ENCODE measurements at places on chromosomes 13 and 19.

DNA sequence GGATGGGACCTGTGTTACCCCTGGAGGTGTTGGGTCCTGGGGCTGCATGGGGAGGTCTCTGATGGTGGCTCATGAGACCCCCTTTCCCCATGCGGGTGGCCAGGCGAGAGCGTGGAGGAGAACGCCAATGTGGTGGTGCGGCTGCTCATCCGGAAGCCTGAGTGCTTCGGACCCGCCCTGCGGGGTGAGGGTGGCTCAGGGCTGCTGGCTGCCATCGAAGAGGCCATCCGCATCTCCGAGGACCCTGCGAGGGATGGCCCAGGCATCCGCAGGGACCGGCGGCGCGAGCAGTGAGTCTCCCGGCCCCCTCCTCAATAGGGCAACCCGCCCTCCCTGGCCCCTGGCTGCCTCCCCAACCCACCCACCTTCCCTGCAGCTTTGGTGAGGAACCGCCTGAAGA lies 66.0 kb downstream of the RYR1 start:
- no peak for DNase-seq

DNA sequence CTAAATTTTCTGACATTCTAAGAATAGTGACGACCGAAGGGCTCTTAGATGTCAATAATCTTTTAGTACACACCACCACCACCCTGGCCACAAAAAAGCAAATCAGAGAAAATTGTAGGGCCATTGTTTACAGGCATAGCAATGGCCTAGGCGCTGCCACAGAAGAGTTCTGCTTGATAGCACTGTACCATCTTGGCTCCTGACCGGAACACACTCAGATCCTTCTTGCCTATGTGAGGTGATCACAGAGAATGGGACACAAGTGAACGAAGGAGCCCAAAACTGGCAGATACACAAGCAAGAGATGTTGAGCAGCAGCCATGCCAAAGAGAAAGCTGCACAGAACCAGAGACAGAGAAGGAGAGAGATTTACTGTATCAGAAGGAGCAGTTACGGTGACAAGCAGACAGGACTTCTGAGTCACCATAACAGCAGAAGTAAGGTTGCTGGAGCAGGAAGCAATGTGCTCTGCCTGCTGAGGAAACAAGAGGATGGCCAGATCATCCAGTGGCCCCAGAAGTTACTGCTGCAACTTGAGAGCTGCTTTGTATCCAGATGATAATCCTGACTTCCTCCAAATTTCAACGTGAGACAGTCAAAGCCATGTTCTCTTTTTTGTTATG lies 105.2 kb downstream of the SLITRK6 start:
- peak; percentile 6 for DNase-seq

DNA sequence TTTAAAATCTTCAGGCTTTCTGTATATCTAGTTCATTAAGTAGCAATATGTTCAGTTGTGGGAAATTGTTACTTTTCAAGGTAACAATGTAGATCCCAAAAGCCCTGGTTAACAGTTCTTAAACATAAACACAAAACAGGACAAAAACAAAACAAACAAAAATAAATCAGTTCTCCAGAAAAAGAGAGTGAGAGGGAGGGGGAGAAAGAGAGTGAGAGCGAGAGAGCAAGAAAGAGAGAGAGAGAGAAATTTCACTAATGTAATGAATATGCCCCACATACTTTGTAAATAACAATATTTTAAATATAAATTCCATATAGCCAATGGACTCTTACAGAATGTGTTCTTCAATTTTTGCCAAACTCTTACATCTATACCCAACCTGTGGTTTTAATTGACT lies 275.5 kb downstream of the GPC6 start:
- no peak for DNase-seq

GRCh38 chr19:41726493-41726892 lies 18.1 kb downstream of the CEACAM5 start:
- no peak for DNase-seq

- no peak for DNase-seq
These were observed 9.5 kb downstream of the SMAD9 start for GRCh38 chr13:36910545-36910944.

DNA sequence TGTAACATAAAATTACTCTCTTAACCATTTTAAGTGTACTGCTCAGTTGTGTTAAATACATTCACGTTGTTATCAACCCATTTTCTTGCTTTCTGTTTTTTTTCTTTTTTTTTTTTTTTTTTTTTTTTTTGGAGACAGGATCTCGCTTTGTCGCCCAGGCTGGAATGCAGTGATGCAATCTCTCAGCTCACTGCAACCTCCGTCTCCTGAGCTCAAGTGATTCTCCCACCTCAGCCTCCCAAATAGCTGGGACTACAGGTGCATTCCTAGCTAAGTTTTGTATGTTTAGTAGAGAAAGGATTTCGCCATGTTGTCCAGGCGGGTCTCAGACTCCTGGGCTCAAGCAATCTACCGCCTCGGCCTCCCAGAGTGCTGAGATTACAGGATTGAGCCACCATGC lies 42.5 kb upstream of the C13orf42 start:
- no peak for DNase-seq

DNA sequence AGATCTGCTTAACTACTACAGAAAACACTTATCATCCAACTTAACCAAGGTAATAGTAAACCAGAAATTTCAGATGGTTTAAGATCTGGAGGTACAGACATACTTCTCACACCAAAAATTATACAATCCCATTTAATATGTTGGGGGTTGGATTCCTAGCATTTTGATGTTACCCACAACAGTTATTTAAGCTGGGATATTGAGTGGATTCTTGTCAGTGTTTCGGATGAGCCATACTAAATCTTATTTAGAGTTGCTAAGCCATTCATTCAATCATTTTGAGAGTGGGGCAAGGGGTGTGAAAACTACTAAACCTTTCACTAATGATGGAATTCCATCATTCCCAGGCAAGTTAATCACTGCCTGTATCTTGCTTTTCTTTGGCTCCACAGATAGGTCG lies 40.6 kb downstream of the KATNAL1 start:
- DNase-seq = no peak

- DNase-seq = no peak
These were observed 20.0 kb downstream of the ZNF787 start for GRCh38 chr19:56101095-56101494.

GRCh38 chr19:40596608-40597328 lies 4.4 kb upstream of the LTBP4 start:
- peak; percentile 68 for DNase-seq

DNA sequence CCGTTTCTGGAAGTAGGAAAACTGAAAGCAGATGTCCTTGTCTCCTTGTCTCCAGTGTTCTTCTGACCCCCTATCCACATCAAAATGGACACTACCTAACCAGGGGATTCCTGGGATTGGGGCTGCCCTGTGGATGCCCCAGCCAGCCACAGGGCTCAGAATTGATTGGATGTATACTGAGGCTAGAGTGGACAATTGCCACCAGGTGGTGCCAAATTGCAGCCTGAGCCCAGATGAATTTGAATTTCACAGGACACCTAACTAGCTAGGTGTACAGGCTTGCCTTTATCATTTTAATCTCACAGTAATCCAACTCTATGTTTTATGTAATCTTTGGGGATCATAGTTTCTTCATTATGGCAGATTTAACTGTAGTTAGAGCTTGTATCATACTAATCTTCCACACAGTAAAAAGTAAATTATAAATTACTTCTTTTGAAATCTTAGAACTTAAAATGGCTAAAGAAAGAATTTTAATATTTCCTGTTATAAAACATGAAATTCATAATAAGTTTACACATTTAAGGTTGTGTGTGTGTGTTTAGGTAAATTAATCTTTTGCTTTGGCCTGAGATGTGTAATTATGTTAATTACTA lies 58.0 kb downstream of the PIBF1 start:
- peak; percentile 28 for DNase-seq

GRCh38 chr13:25541434-25542123 lies 169.8 kb downstream of the ATP8A2 start:
- DNase-seq = no peak

DNA sequence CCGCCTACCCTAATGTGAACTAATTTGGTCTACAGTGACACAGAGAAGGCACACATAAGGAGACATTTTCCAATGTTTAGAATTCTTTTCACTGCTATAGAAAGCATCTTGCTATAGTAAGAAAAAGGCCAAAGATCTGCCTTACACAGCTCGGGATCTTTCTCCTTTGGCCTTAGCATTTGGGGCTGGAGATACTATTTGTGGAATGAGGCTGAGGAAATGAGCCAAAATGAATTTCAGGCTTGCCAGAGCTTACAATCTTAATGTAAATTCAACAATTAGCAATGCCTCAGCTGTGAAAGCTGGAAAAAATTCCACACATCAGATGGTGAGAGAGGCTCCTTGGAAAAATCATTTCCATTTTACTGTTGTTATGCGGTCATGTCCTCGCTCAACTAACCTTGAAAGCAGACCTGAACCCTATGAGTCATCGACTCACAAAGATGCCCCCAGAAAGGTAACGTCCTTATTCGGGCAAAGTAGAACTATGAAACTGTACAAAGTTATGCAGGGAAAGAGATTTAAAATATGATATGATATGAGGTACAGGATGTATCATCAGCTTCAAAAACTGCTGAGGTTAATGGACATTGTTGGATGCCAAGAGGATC lies 324.5 kb upstream of the NBEA start:
- DNase-seq = no peak

DNA sequence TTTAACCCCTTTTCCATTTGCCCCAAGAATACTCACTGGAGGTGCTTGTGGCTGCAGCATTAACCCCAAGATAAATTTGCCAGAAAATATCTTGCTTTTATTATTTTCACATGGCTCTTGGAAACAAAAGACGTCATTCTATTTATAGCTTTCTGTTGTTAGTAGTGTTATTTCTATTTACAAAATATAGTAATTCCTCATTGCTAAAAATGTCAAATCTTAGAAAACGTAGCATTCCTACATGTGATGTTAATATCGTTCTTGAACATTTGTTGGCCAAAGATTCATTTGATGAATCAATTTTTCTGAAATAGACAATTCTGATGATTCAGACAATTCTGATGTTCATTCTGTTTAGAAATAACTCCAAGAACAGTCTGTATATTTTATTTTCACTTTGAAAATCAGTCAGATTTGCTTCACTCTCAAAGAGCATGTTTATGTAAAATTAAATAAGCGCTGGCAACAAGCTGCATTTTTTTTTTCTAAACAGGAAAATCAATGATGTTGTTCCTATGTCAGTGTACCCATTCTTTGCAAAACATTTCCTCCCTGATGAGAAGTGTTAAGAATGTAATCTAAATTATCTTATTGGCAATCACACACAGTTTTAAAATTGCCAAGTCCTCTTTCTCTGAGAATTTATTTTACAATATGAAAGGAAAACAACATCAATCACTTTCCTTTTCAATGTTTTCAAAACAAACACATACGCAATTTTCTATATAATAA lies 334.0 kb downstream of the KCTD12 start:
- no peak for DNase-seq

DNA sequence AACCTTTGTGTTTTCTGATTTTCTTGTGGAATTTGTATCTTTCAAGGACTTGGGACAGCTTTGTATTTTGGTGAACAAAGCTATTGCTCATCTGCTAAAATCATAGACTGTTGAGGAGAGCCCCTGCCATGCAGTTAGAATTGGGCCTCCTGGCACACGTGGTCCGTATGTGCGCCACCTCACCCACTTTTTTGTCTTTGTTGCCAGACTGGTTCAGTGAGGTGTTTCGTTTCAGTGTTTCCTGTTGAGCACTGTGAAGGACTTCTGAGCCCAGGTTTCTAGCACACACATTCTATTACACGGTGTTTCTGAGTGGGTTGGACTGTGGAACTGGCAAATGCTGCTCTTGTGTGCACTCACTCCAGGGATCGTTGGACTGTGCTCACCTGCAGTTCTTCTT lies 37.6 kb upstream of the RNF113B start:
- no peak for DNase-seq

DNA sequence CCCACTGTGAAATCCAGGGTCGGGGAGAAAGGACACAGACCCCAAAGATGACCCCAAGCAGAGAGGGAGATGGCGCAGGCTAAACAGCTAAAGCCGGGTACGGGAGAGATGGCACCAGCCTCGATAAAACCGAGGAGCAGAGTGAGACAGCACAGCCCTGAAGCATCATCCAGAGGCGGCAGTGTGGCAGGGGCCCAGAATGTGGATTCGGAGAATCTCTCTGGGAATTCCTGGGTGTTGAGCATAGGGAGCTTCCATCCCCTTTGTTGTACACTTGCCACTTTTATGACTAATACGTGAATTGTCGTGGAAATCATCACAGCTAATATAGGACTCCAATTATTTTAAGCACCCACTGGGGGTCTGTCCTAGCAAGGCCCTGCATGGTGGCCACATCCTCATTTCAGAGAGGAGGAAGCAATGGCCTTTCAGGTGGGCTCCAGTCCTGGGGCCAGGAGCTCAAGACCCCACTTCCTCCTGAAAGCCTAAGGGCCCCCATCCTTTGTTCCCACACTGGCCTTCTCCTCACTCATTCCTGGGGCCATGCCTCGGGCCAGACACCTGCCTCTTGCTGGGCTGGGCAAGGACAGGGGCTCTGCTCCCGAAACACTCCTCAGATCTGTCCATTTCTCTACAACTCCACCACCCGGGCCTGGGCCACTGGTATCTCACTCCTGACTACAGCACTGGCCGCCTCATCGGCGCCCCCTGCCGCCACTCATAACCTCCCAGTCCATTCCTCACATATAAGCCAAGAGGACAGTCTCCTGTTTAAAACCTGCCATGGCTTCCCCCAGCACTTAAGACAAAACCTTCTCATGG lies 29.3 kb upstream of the ATP1A3 start:
- DNase-seq = peak; percentile 7

GRCh38 chr13:68551701-68552522 lies 1321.8 kb upstream of the PCDH9 start:
- DNase-seq = no peak

GRCh38 chr13:59259165-59260000 lies 904.3 kb downstream of the DIAPH3 start:
- DNase-seq = no peak

- no peak for DNase-seq
These were observed 572.7 kb downstream of the IRS2 start for GRCh38 chr13:109213714-109214113.

GRCh38 chr13:19860884-19861655 lies 2.4 kb downstream of the ZMYM5 start:
- no peak for DNase-seq

DNA sequence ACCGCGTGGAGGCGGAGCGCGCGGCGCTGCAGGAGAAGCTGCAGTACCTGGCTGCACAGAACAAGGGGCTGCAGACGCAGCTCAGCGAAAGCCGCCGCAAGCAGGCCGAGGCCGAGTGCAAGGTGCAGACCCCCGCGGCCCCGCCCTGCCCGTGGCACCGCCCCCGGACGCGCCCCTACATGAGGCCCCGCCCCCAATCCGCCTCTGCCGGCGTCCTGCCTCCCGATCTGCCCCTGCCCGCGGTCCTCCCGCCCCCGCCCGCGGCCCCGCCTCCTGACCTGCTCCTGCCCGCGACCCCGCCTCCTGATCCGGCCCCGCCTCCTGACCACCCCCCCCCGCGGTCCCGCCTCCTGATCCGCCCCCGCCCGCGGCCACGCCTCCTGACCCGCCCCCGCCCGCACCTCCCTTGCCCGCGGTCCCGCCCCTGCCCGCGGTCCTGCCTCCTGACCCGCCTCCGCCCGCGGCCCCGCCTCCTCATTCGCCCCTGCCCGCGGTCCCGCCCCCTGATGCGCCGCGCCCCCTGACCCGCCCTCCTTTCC lies 11.7 kb downstream of the PRR36 start:
- peak; percentile 50 for DNase-seq

- DNase-seq = peak; percentile 77
These were observed 24.0 kb upstream of the ALOX5AP start for GRCh38 chr13:30711375-30711774.
